ENCODE measurements at places on chromosomes 12 and 14.

DNA sequence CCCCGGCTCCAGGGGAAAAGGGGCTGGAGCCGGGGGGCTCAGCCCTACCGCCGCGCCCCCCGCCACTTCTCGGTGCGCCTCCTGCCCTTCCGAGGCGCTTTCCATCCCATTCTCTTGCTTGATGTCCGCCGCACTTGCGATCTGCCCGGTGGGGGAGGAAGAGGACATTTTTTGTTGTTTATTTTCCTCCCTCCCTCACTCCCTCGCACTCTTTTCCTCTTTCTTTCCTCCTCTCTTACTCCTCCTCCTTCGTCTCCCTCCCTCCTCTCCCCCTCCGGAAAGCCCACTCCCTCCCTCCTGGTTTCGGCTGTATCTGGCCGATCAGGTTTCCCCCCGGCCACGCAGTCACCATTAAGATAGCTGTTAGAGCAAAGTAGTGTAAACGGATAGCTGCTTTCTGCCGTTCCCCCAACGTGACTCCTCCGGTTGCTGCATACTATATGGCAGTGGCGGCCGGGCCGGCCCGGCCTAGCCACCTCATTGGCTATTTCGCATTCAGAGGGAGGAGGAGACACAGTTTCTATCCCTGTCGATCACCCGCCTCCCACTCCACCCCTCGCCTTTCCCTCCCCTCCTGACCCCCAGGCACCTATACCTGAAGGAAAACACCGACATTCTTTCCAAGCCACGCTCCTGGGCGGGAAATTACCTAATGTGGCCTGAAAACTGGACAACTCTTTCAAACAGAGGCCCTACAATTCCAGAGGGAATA, at the start of gene SIX4:
Gene SIX4, minus strand, starts transcription at position 445 of the 712 bp plus-strand sequence. Its CDS starts 277 bp downstream, at position 168.
- no peak for DNase-seq

GRCh38 chr12:126337556-126338441, 1272.6 kb downstream of the AACS start:
- no peak for DNase-seq

DNA sequence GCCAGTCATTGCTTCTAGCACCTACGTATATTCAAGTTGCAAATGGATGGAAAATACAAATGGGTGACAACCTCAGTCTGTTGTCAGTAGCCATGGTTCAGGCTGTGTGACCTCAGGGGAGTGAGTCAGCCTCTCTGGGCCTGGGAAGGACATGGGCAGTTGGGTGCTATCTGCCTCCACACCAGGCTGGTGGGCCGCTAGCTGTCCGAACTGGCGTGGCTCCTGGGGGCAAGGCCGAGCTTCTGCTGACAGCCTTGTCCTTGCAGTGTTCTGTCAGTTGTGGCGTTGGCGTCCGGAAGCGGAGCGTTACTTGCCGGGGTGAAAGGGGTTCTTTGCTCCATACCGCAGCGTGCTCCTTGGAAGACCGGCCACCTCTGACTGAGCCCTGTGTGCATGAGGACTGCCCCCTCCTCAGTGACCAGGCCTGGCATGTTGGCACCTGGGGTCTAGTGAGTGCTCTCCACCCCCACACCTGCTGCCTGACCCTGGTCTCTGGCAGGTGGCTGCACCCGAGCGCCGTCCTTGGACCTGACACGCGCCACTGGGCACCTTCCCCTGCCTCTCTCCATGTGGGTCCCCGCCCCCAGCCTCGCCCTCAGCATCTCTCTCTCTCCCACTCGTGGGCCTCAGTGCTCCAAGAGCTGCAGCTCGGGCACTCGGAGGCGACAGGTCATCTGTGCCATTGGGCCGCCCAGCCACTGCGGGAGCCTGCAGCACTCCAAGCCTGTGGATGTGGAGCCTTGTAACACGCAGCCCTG, 17.1 kb downstream of the PAPLN start:
- DNase-seq: no peak

DNA sequence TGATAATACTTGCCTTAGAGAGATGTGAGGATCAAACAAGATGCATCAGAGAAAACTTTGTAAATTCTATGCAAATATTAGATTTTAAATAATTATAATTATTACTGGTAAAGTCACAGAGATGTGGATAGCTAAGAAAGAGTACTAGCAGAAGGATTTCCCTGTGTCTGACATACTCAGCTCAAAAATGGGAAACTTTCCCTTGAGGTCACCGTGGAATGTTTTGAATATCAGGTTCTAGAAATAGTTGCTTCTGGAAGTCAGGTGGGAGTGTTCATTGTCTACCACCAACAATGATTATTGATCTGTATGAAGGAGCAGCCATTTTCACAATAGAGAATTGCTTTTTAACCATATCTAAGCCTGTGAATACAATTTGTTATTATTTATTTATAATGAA, 71.7 kb downstream of the FLRT2 start:
- no peak for DNase-seq

GRCh38 chr12:77402716-77403115, 337.3 kb upstream of the E2F7 start:
- no peak for DNase-seq

DNA sequence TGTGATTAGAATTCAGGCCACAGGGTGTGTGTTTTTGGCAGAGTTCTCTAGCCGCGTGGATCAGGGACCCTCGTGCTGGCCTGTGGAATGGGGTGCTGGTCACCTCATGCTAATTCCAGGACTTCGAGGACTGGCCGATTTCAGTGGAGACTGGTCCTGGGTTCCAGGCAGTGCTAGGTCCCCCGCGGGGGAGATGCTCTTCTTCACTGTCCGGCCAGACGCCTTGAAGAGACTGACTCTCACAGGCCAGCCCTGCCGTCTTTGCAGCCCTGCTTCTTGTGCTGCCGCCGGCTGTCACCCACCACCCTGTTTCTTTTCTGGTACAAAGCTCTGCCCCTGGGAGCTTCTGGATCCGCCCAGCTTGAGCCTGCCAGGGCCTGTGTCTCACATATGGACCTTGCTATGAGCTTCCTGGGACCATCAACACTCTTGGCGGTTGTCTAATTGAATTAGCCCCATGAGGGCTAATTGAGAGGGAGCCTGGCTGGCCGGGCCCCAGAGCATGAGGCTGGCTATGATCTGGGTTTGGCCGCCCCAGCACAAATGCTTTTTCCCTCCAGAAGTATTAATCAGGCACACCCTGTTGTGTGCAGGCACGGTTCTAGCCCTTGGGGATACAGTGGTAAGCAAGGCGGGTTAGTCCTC, 8.2 kb downstream of the MLXIP start:
- DNase-seq: no peak

- DNase-seq: no peak
These were observed 17.4 kb upstream of the MANSC4 start for GRCh38 chr12:27797301-27798025.

GRCh38 chr12:77349689-77350370, 284.5 kb upstream of the E2F7 start:
- DNase-seq: no peak

DNA sequence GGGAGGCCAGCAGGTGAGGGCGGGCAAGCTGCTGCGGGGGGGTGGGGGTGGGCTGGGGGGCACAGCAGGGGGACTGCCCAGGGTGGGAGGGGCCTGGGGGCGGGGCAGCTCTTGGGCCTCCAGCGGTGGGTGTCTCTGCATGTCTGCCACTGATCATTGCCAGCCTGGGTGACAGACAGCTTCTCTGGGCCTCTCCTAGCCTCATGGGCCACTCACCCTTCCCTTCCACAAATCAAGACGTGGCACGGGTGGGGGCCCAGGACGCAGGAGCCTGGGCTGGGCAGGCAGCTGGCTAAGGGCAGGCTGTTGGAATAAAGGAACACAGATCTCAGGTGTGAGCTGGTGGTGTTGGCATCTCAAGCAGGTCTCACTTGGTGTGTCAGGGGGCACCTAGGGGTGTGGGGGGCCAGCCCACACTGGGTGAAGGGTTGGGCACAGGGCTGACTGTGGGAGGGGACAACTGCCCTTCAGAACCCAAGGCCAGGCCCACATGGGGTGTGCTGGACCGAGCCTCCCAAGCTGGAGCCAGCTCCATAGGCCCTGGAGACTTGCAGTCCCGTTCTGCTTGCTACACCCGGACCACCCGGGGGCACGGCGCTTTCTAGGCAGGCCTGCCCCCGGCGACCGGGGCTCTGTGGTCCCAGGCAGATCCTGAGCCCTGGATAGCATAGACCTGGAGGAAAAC, 3.0 kb downstream of the TEDC1 start:
- DNase-seq: peak; percentile 35

- DNase-seq: no peak
These were observed 337.2 kb downstream of the RPS29 start for GRCh38 chr14:49249022-49249421.

DNA sequence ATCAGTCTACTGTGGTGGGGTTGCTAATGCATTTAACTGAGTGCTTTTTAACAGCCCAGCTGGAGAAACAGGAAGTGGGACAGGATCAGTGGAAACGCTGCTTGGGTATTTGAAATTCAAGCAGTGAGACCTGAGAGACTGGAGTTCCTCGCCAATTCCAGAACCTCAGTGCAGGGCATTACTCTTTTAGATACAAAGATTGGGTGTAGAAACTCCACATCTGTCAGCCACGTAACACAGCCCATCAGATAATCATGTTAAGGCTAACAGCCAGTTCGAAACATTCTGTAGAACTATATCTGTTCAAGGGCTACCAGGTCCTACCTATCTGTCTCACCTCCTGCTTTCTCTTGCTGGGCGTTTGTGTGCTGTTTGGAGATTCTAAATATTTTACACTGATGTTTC, 45.5 kb downstream of the RAD52 start:
- DNase-seq: no peak

GRCh38 chr12:106289196-106289681, 13.3 kb upstream of the TCP11L2 start:
- no peak for DNase-seq

DNA sequence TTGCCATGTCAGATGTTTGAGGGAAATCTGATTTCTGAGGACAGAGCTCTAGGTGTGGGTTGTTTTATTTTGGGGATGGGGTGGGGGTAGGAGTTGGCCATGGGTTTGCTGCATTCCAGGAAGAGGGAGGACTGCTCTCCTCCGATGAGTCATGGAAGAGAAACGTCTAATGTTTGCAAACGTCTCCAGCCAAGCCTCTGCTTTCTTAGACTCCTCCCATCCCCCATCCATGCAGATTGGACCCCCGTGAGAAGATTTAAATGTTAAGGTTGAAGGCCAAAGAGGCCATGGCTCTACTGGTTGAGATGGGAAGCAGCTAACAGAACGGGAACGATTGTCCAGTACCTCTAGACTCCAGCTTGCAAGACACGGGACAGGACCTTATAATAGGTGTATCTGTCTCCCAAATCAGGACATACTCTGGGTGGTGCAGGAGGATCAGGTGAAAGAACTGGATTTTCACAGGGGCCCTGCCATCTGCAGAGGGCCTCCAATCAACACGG, 11.4 kb upstream of the ATP2A2 start:
- DNase-seq: no peak

DNA sequence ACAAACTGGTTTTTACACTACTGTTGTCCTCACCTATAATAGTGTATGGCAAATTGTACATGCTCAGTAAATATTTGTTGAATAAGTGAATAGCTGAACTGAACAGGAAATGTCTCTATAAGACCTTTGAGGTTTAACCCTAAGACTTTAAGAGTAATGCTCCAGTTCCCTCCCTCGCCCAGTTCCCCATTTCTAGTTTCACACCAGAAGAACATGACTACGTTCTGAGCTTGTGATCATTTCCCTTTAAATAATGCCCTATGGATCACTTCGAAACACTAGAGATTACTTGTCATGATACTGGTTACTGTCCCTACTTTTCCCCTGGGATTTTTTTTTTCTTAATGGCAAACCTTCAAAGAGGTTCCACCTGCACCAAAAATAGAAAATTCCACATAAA, 69.3 kb downstream of the PRKD1 start:
- DNase-seq: no peak

- DNase-seq: peak; percentile 90
These were observed 3.6 kb upstream of the FOS start for GRCh38 chr14:75274899-75275569.

DNA sequence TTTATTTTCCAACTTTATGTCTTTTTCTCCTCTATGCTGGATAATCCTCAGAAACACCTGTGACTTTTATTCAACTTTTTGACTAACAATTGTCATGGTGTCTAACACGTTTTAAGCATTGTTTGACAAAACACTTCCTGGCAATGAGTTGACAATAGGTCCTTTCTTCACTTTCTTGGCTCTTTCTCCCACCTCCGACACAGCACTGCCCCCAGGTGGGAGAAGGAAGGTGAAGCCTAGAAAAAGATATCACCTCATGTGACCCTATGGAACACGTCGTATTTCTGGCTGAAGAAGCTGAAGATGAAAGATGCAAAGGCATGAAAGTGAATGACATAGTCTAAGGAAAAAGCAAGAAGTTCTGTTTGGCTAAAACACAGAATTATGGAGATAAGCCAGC, 430.0 kb downstream of the ETNK1 start:
- no peak for DNase-seq

DNA sequence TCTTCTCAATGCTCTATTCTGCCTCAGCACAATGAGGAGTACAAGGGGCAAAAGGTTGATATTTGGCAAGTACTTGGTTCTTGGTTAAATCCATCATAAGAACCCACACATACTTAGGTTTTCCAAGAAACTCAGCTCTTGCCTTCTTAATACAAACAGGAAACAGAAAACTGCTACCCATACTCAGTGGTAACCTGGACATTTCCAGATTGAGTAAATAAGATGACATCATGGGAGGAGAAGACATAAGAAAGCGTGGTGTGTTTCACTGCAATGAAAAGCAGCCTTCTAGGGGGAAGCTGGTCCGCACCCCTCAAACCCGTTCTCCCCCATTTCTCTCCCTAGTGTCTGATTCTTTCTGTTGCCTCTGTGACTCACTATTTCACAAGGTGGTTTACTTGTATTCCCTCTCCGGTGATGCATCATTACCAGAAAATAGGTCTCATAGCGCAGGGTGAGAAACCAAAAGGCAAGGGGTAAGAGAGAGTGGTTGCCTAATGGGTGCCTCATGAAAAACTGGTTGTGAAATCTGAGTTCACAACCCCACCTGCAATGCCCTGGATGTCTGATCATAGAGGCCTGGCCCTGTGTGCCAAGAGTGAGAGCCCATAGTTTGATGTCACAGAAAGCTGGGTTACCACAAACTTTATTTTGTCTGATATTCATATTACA, 326.5 kb upstream of the TBX3 start:
- DNase-seq: no peak
